ENCODE measurements at places on chromosomes 16 and 17.
A peak's percentile ranks its signal among the peaks of the same experiment; 100 is the strongest.

DNA sequence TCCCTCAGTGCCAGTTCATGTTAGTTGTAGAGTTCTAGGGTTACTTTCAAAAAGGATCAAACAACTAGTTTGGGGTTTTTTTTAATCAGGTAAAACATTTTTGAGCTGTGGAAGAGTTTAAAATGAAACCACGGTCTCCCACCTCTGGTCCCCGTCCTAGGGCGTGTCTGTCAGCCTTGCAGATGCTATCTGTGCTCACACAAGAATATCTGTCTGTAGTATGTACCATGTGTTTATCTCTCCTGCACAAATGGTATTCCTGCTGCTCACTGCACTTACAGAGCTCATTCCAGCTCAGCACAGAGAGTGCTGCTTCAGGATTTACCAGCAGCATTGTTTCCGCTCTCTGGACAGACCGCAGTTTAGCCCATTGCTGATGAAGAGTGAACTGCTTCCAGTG is 38.9 kb downstream of the UBN1 start:
- no peak for DNase-seq

DNA sequence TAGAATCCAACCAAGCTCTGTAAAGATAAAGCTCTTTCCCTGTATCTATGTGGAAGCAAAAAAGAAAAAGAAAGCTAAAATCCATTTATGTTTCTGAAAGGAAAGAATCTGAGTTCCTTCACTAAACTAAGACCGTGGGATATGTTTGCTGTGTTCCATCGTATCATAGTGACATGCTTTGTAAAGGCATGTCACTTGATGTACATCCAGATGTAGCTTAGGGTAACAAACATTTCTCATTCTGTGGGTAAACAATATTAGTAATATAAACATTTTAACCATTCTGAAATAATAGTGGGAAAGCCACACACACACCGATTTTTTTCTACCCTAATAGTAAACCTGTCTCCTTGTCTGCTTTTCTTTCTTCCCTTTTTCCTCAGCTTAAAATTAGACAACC is 78.1 kb downstream of the TUBD1 start:
- no peak for DNase-seq

DNA sequence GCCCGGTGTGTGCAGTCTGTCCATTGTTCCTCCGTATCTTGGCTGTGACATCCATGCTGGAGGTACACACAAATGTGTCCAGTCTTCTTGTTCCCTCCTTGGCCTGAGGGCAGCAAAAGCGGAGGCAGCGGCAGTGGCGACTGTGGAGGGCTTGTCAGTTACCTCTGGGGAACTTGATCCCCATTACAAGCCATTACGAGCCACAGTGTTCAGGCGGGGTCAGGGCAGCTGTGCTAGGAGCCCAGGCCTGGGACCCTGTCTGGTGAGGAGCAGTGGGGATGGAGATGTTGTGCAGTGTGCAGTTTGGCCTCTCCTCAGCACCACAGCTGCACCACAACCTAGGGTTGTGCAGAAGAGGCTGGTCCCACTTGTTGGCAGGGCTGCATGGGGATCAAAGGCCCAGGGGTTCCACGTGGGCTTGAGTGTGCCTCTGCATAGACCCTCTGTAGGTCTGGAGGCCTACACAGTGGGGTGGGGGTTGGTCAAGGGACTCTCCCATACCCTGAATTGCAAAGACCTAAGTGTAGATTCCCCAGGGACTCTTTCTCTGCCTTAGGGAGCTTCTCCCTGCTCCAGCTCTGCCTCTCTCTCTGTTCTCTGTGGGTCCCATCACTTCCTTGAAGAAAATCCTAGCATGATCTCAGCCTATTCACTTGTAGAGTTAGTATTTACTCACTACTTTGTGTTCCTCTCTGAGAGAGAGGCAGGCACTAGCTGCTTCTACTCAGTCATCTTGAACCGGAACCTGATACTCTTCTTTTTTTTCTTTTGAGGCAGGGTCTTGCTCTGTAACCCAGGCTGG is 58.8 kb downstream of the SLFN11 start:
- no peak for DNase-seq

DNA sequence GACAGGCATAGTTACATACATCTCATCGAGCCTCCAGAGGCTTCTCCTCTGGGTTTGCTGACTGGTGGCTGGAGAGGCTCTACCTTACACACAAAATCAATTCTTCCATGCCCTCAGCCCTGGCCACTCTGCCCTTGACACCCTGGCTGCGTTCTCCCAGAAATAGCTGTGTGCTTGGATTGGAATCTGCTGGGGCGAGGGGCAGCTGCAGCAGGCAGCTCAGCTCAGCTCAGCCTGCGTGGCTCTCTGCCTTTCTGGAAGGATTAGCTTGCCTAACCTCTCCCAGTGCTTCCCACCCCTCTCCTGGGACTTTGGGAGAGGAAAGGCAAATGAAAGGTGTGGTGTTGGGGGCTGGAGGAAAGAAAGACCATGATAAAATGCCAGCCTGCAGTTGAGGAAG is 216.1 kb downstream of the ENGASE start:
- DNase-seq = no peak

DNA sequence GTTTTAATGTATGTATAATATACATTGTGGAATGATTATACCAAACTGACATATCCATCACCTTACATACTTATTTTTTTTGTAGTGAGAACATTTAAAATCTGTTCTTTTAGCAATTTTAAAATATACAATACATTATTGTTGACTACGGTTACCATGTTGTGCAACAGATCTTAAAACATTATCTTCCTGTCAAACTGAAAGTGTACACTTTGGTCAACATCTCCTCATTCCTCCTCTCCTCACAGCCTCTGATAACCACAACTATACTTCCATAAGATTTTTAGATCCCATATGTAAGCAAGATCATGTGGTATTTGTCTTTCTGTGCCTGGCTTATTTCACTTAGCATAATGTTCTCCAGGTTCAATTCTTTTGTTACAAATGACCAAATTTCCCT is 7.5 kb upstream of the DNAJA2 start:
- no peak for DNase-seq

DNA sequence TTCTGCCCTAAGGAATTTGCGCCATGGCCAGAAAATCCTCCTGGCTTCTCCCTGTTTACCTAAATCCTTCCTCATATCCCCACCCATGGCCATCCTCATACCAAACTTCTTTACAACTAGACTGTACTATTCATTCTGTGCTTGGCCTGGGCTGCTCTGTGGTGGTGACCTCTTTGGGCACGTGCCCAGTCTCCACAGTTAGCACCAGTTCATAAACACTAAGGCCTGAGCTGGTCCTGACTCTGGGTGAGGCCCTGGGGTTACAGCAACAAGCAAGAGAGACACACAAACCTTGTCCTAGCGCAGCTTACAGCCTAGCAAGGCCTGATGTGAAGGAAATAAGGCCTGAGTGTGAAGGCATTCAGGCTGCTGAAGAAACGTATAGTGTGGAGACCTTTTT is 3.1 kb upstream of the ATXN7L3 start:
- no peak for DNase-seq

DNA sequence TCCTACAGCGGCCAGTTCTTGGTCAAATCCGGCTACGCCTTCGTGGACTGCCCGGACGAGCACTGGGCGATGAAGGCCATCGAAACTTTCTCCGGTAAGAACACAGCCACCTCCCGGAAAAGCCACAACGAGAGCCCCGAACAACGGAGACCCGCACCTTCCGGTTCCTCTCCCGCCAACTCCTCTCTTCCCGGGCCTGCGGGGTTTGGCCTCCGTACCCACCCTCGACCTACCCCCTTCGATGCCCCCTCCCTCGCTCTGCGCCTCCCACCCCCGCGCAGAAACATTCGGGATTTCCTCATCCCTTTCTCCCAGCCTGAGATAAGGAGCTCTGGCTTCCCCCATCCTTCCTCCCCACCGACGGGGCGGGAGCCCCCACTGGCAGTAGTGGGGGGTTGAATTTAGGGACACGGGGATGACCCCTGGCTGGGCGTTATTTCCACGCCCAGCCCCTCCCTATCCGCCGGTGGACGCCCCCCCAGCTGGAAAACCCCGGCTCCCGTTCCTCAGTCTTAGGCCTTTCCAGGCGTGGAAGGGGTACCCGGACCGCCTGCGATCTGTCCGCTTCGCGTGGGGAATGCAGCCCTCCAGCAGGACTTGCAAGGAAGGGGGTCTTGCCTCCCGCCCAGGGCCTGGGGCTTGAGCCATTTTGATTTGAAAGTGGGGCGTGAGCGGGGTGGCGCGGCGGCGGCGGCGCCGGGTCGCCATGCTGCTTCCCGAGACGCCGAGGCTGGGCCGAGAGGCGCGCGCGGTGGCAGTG is 822 bp downstream of the IGF2BP1 start:
- DNase-seq = no peak

- no peak for DNase-seq
Measured at GRCh38 chr17:64992325-64992802, 64.2 kb downstream of the GNA13 start.

- no peak for DNase-seq
Measured at GRCh38 chr17:5042157-5043022, 7.2 kb upstream of the SLC52A1 start.

DNA sequence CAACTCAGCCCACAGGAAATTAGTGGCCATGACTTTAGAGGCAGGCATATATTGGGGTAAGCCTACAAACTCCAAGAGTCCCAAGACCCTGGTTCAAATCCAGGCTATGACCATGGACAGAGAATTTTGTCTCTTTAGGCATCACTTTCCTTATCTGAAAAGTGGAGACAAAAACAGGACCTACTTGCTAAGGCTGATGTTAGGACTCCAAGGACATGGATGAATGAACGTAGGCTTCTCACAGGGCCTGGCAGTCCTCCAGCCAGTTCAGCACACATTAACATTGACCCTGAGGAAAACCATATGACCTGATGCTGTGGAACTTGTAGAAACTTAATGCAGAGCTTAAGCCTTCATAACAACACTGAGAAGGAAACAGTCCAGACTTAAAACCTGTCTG is 1.4 kb downstream of the FKBP10 start:
- DNase-seq = no peak

DNA sequence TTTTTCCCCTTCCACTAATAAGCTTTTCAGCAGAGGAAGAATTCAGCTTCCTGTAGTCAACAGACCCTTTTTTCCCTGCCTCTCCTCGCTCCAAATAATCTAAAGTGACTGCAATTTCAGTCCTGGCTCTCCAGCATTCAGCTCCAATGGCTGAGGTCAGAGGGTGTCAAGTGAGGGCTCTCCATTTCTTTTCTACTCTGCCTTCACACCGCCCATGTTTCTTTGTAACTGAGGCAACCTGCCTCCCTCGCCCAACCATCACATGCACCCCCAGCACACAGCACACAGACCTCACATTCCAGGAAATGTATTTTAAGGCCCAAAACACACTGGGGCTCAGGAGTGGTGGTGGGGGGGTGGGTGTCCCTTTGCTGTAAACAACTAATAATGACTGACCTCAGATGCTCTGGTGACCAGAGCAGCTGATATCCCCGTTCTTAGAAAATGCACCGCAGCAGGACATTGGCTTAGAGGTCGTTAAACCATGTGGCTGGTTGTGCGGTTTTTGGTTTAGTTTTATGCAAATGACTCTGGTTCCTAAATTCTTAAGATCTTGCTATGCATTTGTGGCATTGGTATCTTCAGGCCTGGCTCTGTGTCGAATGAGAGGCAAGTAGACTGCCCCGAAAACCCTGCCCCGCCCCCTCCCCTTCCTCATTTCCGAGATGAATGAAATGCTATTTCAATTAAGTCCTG is 203.6 kb downstream of the ZFHX3 start:
- no peak for DNase-seq

- DNase-seq = no peak
Measured at GRCh38 chr17:75335315-75335714, 46.1 kb upstream of the SLC25A19 start.

GRCh38 chr16:10552998-10553491 is 27.4 kb downstream of the EMP2 start:
- peak; percentile 29 for DNase-seq

- DNase-seq = no peak
Measured at GRCh38 chr16:25716186-25716585, 24.4 kb downstream of the HS3ST4 start.

GRCh38 chr17:67067571-67068482 is 23.5 kb downstream of the CACNG1 start:
- DNase-seq = no peak

GRCh38 chr17:15281909-15282308 is 16.8 kb upstream of the PMP22 start:
- no peak for DNase-seq

DNA sequence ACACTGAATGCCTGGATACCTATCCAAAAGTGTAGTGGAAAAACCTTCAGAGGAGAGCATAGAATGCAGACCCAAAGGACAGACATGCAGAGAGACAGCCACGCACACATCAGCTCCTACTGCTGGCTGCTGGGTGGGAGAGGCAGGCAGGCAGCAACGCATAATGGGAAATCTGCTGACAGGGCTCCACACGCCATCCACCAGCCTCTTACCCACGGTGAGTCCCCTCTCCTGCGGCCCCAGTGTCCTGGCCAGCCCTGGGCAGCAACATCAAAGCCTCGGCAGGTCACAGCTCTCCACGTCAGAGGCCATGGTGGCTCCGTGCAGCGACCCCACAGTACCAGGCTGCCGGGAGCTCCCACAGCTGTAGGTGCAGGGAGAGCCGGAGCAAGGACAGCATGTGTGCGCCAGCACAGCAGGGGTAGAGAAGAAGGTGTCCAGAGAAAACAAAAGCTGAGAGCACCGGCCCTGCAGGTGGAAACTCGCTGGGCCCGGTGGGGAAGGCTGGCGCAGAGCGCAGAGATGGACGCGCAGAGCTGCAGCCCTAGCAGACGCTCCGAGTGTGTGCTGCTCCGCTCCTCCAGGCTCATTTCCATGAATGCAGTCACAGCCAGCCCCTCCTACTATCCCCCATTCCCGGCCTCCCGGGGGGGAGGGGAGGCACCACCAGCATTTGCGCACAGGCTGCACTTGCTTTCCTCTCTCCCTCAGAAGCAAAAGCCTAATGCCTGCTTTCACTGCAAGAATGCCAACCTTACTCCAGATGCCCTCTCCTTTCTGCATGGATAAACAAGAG is 58.9 kb downstream of the CYTH1 start:
- DNase-seq = no peak

- no peak for DNase-seq
Measured at GRCh38 chr17:76830987-76831715, 37.1 kb upstream of the MGAT5B start.

GRCh38 chr17:12631076-12631475 is 34.6 kb upstream of the MYOCD start:
- DNase-seq = no peak

GRCh38 chr16:89290887-89291286 is 73.4 kb downstream of the ZNF778 start:
- DNase-seq = no peak

- DNase-seq = peak; percentile 9
Measured at GRCh38 chr16:57998486-57998885, 2.0 kb downstream of the ZNF319 start.
